ENCODE measurements at places on chromosomes 7 and 10. TPM values are rescaled to one million over a fixed set of nuclear protein-coding genes. Genes with fewer than 3 reads are reported as not detected.

ITPRID1 gene
- total RNA-seq = not detected

MGAM2 gene
- total RNA-seq = not detected

TMEM184A gene
- under 0.01 TPM for total RNA-seq

ZNF365 gene
- 0.94 TPM for total RNA-seq

SPDYE2B gene
- total RNA-seq = not detected

NUPR2 gene
- not detected for total RNA-seq

CTNNA3 gene
- not detected for total RNA-seq

ZNF425 gene
- total RNA-seq = 6.3 TPM

H2BK1 gene
- total RNA-seq = not detected

FAM221A gene
- 0.95 TPM for total RNA-seq

ZP3 gene
- 1.9 TPM for total RNA-seq

HOXA6 gene
- total RNA-seq = 0.09 TPM

C7orf57 gene
- total RNA-seq = not detected

PTF1A gene
- total RNA-seq = not detected

ATRNL1 gene
- 0.16 TPM for total RNA-seq

CYP26A1 gene
- not detected for total RNA-seq

VAX1 gene
- total RNA-seq = not detected

RNF32 gene
- total RNA-seq = 1.3 TPM

UNCX gene
- total RNA-seq = not detected

GJC3 gene
- not detected for total RNA-seq

FRMPD2 gene
- total RNA-seq = not detected

CREB5 gene
- 15.9 TPM for total RNA-seq

IQUB gene
- 0.69 TPM for total RNA-seq
